ENCODE measurements at places on chromosomes 3 and 15. TPM values are rescaled to one million over a fixed set of nuclear protein-coding genes. Genes with fewer than 3 reads are reported as not detected.

GRCh38 chr3:140822401-140823047 lies 119.1 kb upstream of the SLC25A36 start:
- DNase-seq = no peak

The SLC12A1 gene
- polyA plus RNA-seq = 0.15 TPM

DNA sequence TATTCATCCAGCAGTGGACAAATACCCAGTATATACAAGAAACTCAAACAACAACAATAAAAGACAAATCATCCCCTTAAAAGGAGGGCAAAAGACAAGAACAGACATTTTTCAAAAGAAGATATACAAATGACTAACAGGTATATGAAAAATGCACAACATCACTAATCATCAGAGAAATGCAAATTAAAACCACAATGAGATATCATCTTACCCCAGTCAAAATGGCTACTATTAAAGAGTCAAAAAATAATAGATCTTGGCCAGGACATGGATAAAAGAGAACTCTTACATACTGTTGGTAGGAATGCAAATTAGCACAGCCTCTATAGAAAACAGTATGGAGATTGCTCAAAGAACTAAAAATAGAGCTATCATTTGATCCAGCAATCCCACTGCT lies 16.9 kb downstream of the DHX36 start:
- DNase-seq = no peak

DNA sequence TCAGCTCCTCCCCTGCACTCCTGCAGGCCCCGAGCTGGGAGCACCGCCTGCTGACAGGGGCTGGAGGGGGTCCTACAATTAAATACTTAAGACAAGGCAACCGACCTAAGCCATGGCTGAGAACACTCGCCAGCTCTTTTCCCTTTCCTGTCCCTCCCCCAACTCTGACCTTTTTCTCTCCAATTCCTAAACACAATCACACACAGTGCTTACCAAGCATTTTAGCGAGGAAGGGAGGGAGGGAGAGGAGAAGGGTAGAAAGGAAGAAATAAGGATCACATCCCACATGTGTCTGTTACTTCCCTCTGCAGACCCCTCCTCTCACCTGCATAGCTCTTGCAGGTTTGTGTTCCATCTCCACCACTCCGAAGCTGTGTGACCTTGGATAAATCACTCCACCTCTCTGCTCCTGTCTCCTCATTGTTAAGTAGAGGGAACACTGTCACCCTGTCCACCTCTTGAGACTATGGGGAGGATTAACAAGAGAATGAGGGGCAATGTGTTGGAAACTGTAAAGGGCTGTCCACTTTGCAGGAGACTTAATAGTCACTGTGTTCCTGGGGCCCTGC lies 63.6 kb downstream of the CYP11A1 start:
- no peak for DNase-seq

- DNase-seq = no peak
Measured at GRCh38 chr15:57345584-57345983, 30.7 kb upstream of the CGNL1 start.

DNA sequence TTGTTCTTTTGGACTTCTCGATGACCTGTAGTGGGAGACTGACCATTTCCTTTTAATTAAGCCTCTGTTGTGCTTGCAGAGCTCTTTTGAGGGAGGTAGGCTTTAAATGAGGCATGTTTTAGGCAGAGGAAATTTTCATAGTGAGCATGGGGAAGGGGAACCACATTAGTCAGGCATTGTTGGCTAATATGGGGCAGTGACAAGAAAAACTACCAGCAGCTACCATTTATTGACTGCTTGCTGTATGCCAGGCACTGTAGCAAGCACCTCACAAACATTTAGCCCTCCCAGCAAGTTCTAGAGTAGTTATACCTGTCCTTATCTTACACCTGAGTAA lies 10.9 kb downstream of the ATG7 start:
- DNase-seq = no peak

The KCNAB1 gene
- 4.3 TPM for polyA plus RNA-seq

DNA sequence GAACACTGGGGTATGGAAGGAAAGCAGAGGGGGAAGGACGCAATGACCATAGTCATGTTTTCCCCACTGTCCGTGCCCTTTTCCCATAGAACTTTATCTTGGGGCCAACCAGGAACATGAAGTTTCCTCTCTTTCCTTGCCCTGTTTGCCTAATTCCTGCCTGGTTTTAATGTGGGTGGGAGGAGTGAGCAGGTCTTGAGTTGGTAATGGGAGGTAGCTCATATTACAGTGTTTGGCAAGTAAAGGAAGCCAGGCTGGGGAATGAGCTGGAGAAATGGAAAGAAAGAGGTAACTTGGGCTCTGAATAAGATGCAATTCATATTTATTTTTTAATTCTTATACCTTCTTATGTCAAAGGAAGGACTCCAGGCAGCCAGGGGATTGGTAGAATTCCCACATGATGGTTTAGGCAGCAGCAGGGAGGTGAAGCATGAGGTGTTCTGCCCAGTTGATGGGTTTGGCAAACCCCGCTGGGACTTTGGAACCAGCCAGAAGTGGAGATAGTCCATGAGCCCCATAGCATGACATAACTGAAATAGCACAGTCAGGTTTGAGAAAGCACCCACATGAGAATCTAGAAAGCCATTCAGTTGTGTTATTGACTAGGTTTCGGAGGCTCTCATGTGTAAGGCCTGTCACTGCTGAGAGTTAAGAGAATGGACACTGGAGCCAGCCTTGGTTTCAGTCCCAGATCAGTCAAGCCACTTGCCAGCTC lies 60.0 kb downstream of the CCK start:
- no peak for DNase-seq

- DNase-seq = no peak
Measured at GRCh38 chr15:101799665-101800064, 3.6 kb upstream of the OR4F6 start.

DNA sequence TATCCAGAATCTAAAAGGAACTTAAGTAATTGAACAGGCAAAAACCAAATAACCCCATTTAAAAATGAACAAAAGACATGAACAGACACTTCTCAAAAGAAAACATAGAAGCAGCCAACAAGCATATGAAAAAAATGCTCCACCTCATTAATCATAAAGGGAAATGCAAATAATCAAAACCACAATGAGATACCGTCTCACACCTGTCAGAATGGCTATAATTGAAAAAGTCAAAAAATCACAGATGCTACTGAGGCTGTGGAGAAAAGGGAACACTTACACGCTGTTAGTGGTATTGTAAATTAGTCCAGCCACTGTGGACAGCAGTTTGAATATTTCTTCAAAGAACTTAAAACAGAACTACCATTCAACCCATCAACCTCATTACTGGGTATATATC lies 220.7 kb downstream of the MEX3B start:
- DNase-seq = no peak

DNA sequence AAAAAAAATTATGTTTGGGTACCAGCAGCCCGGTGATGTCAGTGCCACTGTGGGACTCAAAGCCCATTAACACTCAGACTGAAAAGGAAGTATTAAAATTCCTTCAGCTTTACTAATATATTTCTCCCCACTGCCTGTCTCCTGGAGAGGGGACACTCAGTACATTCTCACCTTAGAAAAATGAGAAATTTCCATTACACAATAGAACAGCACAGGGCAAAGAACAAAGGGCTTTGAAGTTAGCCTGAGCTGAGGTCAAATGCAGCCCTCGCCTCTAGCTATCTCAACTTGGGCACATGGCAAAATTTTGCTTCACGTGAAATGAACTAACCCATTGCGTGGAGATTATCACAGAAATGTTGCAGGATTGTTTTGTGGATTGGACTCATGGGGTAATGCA lies 80.8 kb downstream of the RARB start:
- DNase-seq = no peak

The TMCO5A gene
- not detected for polyA plus RNA-seq

- DNase-seq = no peak
Measured at GRCh38 chr15:70569714-70570231, 193.6 kb downstream of the UACA start.

The SNX33 gene
- polyA plus RNA-seq = 12.6 TPM

The SLC24A5 gene
- not detected for polyA plus RNA-seq

The IL5RA gene
- not detected for polyA plus RNA-seq

GRCh38 chr15:91947293-91947679 lies 93.8 kb downstream of the SLCO3A1 start:
- DNase-seq = no peak

The CACNA1D gene
- polyA plus RNA-seq = 1.4 TPM

The NKIRAS1 gene
- polyA plus RNA-seq = 13.6 TPM

GRCh38 chr3:32873531-32874130 lies 55.8 kb downstream of the TRIM71 start:
- no peak for DNase-seq

The LCMT2 gene
- polyA plus RNA-seq = 5.0 TPM

DNA sequence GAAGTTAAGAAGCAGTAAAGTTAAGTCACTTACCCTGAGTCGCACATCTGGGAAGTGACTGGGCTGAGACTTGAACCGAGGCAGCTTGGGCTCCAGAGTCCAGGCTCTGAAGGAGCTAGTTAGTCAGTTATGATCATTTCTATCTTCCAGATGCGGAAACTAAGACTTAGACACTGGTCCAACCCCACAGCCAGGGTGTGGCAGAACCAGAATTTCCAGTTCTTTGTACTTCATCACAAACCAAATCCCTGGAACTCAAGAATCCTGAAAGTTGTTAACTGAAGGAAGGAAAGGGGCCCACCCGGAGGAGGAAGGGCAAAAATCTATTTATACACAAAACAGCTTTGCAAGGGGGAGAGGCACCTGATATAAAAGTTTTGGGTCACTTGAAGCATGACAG lies 389.9 kb downstream of the SHQ1 start:
- no peak for DNase-seq

The IGSF11 gene
- 1.7 TPM for polyA plus RNA-seq

The CELSR3 gene
- polyA plus RNA-seq = 0.35 TPM

DNA sequence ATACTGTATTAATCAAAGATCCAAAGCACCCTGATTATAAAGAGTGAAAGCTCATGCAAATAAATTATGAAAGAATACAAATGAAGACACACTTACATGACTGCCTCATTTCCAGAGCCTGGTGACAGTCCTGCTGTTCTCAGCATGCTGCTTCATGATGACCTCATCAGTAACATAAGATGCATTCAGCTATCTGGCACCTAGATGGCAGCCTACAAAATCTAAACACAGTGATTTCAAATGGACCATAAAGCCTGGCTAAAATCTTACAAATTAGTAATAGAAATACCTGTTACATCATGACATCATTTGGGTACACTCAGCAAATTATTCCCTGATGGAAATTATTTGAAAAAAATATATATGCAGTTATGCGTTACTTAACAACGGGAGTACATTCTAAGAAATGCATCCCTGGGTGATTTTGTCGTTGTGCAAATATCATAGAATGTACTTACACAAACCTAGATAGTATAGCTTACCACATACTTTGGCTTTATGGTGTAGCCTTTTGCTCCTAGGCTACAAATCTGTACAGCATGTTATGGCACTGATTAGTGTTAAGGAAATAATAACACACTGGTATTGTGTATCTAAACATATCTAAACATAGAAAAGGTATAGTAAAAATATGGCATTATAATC lies 207.2 kb downstream of the EPHA3 start:
- DNase-seq = no peak

The CLRN1 gene
- polyA plus RNA-seq = 0.23 TPM

- DNase-seq = no peak
Measured at GRCh38 chr3:114838025-114838424, 309.1 kb downstream of the ZBTB20 start.

DNA sequence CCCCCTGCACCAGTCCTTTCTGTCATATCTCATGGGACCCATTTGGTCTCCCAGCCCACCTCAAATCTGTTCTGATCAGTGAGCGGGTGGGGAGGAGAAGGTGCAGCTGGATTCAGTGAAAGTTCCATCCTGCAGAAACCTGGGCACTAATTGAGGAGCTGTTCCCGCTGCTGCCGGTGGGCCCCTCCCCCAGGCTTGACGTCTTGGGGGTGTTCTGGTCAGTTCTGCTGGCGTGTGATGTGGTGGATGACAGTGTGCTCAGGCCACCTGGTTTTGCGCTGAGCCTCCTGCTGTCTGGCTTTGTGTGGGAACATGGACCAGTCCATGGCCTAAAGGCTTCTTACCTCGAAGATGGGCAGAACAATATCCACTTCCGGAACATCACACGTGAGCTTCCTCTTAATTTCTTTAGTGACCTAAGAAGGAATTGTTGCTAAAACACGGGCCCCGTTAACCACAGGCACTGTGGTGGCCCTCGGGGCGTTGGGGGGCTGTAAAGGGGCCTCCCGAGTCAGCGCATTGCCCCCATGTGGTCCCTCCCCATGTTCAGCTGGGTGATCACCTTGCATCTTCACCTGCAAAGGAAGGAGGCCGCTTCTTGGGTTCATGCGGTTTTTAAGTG lies 59.7 kb downstream of the RGMA start:
- DNase-seq = no peak

GRCh38 chr3:7293286-7293685 lies 432.4 kb downstream of the GRM7 start:
- no peak for DNase-seq

DNA sequence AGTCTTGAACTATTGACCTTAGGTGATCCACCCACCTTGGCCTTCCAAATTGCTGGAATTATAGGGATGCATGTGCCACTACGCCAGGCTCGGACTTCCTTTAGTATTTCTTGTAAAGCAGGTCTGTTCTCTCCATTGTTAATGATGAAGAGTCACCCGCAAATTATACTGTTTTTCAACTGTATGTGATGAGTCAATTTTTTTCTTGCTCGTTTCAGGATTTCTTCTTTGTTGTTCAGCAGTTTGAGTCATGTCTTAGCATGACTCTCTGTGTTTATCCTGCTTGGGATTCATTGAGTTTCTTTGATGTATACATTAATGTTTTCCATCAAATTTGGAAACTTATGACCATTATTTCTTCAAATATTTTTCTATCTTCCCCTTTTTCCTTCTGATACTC lies 28.9 kb downstream of the GRAMD1C start:
- DNase-seq = no peak

GRCh38 chr15:68830141-68830785 lies 9.6 kb upstream of the ANP32A start:
- no peak for DNase-seq

The HDDC3 gene
- polyA plus RNA-seq = 11.3 TPM

Data from forelimb muscle (tissue), 1 donor.